ENCODE measurements at places on chromosomes 1 and 21.

GRCh38 chr1:5708346-5709245 lies 283.6 kb downstream of the NPHP4 start:
- no peak for DNase-seq

DNA sequence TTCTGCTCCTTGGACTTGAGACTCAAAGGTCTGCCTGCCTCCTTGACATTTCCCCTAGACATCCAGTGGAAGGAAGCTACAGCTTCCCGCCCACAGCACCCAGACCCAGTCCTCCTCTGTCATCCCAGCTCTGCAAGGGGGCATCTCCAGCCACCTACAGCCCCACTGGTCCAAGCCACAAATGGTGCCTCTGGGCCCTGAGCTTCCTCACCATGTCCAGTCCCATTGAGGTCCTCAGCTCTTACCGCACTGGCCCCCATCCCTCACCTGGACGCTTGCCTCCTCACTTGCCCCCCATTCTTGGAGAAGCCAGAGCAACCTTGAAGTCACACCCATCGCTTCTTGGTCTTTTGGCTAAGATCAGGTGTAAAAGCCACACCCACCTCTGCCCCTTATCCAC lies 13.2 kb downstream of the PODN start:
- DNase-seq, result no peak

GRCh38 chr1:30359539-30360220 lies 363.7 kb downstream of the MATN1 start:
- DNase-seq, result no peak

DNA sequence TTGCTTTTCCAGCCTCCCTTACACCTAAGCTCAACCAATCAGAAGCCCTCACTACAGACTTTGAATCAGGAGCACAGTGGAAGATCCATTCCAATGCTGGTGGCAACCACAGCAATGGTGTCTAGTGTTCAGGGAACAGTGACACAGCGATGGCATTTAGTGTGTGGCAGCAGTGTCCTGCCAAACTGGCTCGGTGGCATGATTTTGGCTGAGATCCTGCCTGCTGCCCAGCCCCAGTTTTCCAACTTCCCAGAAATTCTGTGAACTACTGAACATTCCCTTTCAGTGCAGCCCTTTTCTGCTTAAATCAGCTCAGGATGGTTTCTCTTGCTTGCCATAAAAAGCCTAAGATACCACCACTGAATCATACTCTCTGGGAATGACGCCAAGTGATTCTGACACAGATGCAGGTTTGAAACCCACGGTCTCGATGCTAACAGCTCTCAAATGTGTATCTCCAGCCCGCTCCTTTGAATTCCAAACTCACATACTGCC lies 8.8 kb downstream of the ASAP3 start:
- no peak for DNase-seq

DNA sequence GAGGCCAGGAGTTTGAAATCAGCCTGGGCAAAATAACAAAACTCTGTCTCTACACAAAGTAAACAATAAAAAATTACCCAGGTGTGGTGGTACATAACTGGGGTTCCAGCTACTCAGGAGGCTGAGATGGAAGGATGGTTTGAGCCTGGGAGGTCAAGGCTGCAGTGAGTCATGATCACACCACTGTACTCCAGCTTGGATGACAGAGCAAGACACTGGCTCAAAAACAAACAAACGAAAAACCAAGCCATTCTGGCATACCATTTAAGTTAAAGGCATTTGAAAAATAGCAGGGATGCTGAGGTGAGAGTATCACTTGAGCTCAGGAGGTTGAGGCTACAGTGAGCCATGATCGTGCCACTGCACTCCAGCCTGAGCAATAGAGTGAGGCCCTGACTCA lies 5.3 kb upstream of the ALDH9A1 start:
- no peak for DNase-seq

DNA sequence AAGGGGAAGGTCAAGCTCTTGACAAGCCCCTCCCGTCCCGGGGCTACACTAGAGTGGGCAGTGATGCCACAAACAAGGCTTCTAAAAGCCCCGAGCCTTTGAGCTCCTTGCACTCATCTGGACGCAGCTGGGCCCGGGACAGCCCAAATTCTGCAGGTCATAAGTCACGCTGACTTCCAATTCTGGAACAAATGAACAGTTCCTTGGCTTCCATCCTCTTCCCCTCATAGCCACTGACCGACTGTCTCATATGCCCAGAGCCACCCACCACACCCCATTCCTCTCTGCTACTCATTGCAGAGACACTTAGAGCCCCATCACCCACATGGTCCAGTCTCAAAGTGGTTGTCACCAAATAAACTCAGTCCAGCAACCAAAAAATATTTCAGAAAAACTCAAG lies 32.8 kb upstream of the PRELP start:
- no peak for DNase-seq

DNA sequence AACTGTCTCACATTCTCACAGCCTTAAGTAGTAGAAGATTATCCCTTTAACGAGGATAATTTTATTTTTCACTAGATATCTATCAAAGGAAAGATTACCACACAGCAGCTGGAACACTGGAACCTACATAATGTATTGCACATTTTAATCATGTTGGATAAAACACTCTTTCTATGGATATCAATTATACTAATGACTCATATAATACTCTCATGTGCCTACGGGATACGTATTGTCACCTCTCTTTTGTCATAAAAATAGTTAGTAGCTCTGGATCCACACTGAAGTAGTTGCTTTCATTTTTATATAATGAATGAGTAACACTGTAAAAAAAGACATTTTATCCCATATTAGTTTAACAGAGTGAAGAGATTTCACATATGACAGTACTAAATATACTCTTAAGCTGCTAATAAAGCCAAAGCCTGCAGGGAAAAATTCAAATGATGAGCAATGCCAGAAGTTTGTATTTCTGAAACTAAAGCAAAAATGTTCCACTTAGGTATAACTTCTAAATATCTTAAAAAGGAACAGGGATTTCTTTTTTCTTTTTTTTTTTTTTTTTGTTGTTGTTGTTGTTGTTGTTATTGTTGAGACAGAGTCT lies 408.7 kb upstream of the PKN2 start:
- no peak for DNase-seq

DNA sequence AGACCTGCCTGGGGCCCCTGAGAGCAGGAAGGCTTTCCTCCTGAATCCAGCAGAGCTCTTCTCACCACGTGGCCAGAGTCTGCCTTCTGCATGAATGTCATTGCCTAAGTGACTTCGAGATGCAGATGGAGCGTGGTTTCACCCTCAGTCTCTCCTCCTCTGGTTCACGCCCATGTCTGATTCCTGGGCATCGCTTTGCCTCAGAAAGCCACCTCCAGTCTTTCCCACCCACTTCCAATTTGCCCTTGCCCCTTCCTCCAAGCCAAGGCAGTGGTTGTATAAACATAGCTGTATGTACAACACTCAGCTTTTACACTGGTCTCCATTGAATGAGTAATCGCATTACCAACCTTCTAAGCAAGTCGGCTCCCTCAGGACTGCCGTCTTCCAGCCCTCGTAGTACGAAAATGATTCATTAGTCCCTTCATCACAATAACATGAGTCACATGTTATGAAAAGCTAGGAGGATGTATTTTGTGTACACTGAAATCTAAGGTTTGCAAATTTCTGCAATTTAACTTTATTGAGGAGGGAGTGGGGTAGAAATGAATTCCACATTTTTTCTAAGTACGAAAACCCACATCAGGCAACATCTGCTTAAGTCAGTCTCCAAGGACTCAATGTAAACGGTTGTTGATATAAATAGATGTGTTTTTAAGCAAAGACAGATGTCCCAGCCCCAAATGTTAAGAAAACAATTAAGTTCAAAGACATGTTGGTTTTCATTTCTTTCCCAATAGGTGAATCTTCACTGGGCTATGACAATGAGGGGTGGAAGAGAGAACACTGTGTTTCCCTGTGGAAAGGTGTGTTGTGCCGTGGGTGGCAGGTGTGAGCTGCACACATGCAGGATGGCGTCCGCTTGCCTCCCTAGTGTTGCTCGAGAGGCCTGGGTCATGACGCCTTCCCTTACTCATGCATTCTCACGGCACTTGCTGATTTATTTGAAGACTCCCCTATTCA lies 32.3 kb upstream of the ETS2 start:
- no peak for DNase-seq

GRCh38 chr21:45290948-45291612 lies 3.4 kb upstream of the POFUT2 start:
- no peak for DNase-seq

DNA sequence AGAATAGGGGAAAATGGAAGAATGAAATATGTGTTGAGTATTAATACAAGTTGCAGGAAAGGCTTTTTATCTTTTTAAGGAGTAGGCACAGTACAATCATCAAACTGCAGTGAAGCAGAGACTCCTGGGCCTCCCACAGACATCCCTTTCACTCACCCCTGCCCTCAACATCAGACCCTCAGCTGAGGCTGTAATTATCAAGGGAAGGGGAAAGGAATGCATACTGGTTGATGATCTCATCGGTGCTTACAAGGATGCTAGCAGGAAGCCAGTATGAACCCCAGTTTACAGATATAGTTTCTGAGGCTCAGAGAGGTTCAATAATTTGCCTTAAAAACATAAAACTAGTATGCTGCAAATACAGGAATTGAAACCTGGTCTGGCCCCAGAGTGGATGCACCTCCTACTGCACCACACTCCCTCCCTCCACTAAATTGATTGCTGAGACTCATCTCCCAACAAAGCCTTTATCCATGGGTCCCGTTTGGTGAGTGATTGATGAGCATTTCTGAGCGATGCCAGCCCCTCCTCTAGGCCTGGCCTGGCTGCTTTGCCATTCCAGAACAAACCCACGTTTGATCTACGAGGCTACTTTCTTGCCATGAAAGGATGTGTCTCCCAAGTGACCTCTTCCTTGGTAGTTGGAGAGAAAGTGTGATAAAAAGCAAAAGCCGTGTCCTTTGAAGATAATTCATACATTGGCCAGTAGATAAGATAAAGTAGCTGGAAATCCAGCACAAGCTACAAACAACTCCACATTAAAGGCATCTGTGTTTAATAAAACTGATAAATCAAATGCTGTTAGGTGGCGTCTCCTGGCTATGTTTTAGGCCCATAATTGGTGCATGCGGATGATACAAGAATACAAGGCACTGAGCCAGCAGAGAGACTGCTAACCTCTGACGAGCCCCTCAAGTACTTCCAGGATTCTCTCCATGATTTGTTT lies 233.9 kb upstream of the CAMK1G start:
- no peak for DNase-seq

- DNase-seq, result no peak
These were observed 422.1 kb downstream of the PLPP3 start for GRCh38 chr1:56156971-56157876.

GRCh38 chr1:6935911-6936690 lies 150.8 kb downstream of the CAMTA1 start:
- no peak for DNase-seq

GRCh38 chr1:115012006-115012405 lies 17.6 kb upstream of the TSHB start:
- no peak for DNase-seq

- DNase-seq, result no peak
These were observed 17.2 kb downstream of the CC2D1B start for GRCh38 chr1:52348704-52349300.

DNA sequence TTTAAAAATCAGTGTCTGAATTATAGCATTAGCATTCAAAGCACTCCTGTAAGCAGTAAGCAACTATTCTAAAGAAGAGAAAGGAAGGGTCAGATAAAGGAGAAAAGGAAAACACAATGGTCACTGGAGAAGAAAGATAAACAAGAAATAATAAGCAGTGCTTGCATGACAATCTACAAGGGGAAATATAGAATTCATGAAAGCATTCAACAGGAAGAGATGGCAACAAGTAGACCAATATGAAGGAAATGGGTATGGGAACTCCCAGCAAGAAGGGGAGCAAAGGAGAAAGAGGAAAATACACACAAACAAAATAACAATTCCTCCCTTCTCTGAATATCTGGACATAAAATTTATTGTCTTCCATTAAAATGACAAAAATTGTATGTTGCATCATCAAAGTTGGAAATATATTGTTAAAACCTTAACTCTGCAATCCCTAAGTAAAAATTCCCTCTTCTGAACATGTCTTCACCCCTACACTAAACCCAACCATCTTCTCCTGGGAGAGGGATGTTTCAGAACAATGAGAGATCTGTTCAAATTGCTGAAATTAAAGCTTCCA lies 206.3 kb upstream of the SAMSN1 start:
- no peak for DNase-seq

- DNase-seq, result no peak
These were observed 1498.2 kb upstream of the B3GALT2 start for GRCh38 chr1:194684636-194685035.

- DNase-seq, result no peak
These were observed 11.1 kb downstream of the GLRX2 start for GRCh38 chr1:193094112-193094511.

DNA sequence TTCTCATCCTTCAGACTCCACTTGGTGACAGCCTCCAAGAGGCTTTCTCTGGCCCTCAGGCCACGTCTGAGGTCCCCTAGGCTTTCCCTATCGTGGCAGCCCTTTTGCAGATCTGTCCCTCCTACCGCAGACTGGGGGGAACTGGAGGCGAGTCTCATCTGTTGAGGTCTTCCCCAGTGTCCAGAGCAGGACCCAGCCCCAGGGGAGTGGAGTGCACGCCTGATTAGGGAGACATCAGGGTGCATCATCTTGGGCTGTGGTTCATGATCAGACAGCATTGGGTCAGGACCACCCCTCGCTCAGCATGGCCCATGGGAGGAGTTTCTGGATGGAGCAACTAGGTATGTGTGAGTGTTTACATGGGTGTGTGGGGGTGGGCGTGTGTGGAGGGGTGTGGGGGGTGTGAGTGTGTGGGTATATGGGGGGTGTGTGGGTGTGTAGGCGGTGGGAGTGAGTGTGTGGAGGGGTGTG lies 8.5 kb upstream of the MATN1 start:
- no peak for DNase-seq

- no peak for DNase-seq
These were observed 25.5 kb downstream of the ZC3H11B start for GRCh38 chr1:219587401-219587800.

GRCh38 chr1:108570128-108570527 lies 10.2 kb downstream of the EEIG2 start:
- no peak for DNase-seq
